ENCODE measurements at places on chromosomes 16 and 17.

DNA sequence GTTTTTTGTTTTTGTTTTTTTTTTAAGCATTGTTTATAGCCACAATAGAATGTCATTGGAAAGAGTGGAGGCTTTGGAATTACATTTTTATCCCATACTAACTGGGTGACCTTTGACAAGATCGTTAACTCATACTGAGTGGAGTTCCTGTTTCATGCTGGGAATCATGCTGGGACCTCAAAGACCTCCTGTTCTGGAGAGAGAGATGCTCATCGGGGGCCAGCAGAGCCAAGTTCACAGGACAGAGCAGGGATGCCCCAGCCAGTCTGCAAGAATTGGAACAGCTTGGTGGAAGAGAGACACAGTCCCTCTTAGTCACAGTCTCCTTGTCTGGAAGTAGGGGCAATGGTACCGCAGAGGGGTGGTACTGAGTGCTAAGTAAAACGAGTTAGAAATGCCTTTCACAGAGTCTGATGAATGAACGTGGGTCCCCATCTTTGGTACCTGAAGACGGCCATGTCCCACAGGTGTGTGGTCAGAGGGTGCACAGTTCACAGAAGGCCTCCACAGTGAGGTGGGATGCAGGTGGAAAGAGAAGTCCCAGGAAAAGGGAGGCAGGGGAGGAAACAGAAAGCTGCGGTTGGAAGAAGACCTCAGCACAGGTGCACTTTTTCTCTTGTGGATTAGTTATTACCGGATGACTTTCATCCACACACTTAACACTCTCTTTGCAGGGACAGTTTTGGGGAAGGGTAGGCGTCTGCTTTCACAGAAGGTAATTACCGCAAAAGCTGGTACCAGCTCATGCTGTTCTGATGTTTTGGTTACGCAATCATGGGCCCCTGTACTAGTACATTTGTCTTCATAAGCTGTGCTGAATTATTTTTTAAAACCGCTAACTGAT, 147.8 kb downstream of the PRKCA start:
- no peak for DNase-seq

DNA sequence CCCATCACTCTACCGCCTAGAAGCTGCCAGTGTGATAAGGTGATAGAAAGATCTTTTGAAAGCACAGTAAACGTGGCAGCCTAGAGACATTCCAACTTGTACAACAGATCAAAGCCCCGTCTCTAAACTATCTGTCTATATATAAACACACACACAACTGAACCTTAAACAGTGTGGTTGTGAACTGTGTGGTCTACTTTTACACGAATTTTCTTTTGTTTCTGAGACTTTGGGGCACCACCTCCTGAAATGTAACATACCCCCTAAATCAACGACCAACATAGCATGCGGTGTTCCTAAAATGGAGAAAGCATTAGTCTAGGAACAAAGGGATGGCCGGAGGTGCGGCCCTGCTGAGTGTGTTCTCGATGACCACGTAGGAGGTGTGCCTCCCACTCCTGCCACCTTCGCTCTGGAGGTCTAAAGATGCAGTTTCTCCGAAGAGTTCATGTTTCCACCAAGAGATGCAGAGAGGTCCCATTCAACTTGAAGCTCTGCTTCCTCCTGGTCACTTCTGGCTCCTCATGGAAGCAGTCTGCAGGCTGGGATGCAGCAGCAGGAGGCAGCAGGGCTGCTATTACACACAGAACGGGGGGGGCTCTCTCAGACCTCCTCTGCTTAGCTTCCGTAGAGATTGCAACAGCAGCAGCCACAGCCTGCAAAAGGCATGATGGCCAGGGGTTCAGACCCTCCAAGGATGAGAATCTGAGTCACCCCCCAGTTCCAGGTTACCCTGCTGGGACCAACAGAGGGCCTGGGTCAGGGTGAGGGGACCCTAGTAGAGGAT, 22.6 kb upstream of the USP10 start:
- DNase-seq, result no peak

DNA sequence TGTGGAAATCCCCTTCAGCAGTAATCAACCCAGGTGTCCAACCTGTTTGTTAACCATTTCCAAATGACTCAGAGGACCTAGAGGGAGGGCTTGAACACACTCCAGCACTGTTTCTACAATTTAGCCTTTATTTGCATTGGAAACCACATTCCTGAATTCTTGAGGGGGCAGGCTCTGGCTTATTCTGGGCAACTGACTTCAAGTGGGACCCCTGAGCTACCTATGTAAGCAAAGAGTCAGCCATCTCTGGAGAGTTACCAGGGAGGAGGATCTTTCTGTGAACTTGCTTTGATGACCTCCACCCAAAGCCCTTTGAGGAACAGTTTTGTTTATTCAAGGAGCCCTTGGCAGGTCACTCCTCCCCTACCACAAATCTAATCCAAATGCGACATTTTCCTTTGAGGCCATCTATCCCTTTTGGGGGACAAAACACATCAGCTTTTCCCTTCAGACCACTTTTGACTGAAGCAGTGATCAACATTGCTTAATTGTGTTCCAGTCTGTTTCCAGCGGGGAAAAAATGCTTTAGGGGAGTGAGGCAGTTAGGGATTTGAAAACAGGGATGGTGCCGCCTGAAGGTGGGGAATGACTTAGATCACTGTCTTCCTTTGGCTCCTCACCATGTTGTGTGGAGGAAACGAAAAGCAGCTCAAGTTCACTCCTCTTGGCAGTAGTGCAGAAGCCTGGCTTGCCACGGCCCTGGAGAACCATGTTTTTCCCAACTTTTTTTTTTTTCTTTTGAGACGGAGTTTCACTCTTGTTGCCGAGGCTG, 46.2 kb downstream of the TUBD1 start:
- peak; percentile 27 for DNase-seq

GRCh38 chr17:9233271-9233599, 211.9 kb downstream of the NTN1 start:
- DNase-seq, result no peak

DNA sequence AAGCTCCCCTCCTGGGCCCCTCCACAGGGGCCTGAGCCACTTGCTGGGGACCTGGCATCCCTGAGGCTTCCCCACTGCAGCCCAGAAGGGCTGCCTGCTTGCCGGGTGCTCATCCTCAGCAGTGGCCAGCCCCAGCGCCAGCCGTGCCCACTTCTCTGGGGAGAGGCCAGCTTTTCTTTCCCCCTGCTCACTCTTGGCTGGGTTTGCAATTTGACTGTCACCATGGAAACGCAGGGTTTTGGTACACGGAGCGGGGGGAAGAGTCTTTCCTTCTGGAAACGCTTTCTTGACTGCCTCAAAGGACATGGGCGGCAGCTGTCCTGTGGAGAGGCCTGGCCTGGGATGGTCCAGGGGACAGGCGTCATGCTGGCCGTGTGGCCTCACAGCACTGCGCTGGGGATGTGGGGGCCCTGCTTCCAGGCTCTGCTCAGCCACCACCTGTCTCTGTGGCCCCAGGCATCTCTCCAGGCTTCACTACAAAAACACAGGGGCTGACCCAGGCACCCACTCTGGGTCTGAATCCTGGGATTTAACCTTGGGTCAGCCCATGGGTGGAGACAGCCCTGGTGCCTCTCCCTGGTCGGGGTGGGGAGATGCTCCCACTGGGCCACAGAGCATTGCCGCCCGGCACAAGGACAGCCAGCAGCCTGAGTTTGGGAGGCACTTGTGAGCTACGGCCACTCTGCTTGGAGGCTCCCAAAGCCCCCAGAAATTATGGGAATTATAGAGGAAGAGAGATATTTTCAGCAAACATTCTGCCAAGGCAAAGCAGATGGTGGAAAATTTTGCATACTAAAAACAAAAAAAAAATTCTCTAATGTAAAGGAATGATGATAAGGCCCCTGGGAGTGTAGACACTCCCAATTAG, 45.9 kb upstream of the DOC2B start:
- no peak for DNase-seq

DNA sequence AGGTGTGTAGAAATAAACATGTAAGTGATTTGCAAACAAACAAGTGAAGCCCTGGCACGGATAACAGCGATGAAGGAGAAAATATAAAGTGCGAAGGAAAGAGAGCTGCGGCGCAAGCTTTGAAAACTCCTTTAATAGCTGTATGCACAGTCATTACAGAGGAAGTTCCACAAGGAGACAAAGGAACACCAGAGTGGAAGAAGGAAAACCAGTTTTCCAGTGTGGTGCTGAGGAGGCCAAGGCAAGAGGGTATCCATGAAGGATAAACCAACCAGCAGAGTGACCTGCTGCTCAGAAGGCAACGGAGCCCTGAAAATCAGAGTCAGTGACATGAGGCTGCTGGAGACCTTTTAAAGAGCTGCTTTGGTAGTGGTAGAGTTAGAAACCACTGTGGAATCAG, 24.4 kb downstream of the METTL16 start:
- no peak for DNase-seq

DNA sequence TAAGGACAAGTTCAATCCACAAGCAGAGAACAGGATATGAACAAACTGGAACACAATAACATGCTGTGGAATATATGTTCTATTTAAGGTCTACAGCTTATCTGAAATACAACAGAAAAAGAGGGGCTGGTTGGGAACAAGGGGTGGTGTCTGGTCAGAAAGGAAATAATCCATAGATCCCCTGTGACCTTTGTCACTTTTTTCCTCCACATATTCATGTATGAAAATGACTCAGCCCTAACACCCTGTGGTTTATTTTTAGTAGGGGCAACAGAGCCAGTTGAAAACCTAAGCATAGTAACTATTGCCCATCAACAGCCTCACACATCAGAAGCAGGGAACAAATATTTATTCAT, 12.3 kb upstream of the SPAG9 start:
- no peak for DNase-seq

DNA sequence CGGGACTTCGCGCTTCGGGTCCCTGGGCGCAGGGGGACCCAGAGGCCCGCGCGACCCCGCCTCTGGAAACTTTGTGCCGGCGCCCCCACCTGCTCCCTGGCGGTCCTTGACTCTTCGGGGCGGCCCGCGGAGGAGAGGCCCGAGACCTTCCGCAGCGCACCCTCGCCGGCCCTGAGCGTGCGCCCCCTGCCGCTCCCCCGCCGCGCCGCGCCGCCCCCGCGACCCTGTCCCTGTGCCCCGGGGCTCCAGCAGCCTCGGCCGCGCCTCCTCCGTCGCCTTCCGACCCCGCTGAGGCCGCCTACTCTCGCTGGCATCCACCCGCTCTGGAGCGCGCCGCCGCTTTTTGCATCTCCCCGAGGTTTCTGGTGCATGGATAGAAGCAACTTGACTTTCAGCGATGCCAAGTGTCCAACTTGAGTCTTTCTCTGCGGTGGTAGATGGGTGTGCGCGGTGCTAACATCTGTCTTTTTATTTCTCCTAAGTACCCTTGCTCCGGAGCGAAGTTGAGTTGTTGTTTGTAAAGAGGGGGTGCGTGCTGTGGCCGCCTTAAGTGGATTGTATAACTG, 414 bp downstream of the DUSP14 start:
- peak; percentile 73 for DNase-seq

- DNase-seq, result no peak
These were observed 841 bp downstream of the C16orf89 start for GRCh38 chr16:5064915-5065314.

GRCh38 chr17:40309031-40309948, at the start of gene RARA:
Gene RARA (plus strand): TSS chr17:40309180. CDS start chr17:40331219, 22,039 bp downstream.
- DNase-seq, result peak; percentile 32

DNA sequence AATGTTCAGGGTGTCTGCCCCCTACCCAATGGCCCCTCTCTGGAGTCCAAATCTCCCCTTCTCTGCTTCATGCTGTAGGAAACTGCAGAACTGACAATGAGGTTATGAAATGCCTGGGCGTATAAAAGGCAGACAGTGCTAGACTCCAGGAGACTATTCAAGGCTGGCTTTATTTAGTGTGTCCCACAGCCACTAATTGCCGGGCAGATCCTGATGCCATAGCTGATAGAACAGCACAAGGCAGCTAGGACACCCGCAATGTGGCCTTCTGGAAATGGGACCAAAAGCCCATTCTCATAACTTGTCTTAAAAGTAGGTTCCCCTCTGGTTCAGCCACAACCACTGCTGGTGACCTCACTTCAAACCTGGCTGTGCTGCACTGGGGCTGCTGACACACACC, 28.5 kb upstream of the CD300E start:
- DNase-seq, result no peak

GRCh38 chr17:77083531-77083930, 57.2 kb upstream of the SEC14L1 start:
- DNase-seq, result no peak

Data from naive B cell (primary cell).